ENCODE measurements at places on chromosomes 6 and 20.

DNA sequence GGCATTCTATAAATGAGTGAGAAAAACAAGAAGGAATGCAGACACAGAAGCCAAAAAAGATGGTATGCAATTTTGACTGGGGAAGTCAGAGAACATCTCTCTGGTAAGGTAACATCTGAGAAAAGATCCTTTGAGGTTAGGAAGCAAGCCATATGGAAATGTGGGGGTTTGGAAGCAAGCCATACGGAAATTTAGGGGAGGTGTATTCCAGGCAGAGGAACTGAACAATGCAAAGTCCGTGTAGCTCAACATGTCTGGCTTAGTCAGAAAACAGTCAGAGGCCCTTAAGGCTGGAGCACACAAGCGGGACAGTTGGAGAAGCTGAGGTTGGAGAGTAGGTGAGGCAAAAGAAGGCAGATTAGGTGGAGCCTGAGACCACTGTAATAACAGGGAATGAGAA, 35.3 kb downstream of the RALGAPA2 start:
- DNase-seq: no peak

- no peak for DNase-seq
Measured at GRCh38 chr6:13742961-13743735, 31.5 kb upstream of the RANBP9 start.

- DNase-seq: no peak
Measured at GRCh38 chr6:93433592-93433991, 14.2 kb upstream of the EPHA7 start.

- no peak for DNase-seq
Measured at GRCh38 chr20:53402233-53403005, 191.2 kb downstream of the ZNF217 start.

DNA sequence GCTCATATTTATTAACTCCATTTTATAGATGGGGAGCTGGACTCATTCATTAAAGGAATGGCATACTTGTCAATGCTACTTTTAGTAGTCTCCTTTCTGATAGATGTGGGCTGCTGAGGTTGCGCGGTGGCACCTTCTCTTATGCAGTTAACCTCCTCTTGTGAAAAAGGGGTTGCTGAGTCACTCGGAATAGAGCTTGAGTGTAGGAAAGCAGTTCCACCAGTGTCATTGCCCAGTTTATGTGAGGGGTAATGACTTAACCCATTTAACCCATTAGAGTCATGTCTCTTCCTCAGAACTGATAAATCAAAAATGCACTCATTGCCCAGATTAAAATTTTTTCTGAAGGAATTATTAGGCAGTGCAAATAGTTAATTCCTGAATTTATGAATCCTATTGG, 6.3 kb downstream of the MAPK14 start:
- no peak for DNase-seq

GRCh38 chr6:23282252-23283021, 713.1 kb downstream of the HDGFL1 start:
- no peak for DNase-seq

- DNase-seq: no peak
Measured at GRCh38 chr20:40692240-40693011, 3.4 kb upstream of the MAFB start.

DNA sequence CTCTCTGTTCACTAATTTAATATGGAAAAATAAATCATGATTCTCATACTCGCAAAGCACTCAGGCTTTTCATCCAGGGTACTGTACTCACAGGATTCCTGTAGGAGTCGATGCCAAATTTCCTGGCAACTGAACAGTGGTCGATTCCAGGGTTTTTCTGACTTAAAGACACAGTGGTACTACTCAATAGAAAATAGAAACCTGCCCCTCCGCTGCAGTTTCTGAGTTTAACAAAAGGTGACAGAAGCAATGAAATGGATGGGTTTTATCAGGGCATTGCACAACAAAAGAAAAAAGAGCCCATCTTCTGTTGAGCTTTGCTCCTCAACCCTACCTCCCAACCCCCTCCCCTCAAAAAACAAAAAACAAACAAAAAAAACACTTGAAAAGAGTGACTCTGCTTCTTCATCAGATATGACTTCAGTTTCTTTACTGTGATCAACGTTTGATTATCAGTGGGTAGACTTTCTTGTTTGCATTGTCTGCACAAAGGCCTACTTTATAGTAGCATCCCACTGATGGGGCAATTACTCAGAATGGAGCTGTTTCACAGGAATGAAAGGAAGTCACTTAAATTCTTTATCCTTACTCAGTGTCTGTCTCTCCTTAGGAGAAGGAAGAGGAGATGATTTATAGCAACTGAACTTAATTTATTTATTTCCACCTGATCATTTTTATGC, 96.2 kb upstream of the FOXO3 start:
- DNase-seq: no peak

- DNase-seq: peak; percentile 66
Measured at GRCh38 chr6:26065952-26066380, 21.3 kb upstream of the HFE start.

DNA sequence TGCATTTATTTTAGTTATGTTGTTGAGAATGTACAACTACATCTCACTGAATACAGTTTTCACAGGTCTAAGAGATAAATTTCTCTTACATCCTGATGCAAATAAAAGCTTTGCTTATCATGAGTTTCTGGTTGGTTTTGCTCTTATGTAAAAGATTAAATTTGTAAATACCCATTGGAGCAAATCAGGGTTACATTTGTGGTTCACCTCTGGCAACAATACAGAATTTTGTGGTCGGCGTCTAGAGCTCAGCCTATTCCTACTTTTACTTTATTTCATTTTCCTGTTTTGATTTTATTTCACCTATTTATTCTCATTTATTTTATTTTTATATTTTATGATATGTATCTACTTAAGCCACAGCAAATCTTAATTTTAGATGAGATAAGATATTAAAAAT, 271.9 kb upstream of the MARCKS start:
- DNase-seq: no peak

GRCh38 chr20:38405132-38405531, 30.0 kb downstream of the SNHG17 start:
- DNase-seq: no peak

GRCh38 chr6:72042088-72042487, 155.7 kb downstream of the RIMS1 start:
- no peak for DNase-seq

- DNase-seq: no peak
Measured at GRCh38 chr6:151242420-151242861, 2.7 kb downstream of the AKAP12 start.

DNA sequence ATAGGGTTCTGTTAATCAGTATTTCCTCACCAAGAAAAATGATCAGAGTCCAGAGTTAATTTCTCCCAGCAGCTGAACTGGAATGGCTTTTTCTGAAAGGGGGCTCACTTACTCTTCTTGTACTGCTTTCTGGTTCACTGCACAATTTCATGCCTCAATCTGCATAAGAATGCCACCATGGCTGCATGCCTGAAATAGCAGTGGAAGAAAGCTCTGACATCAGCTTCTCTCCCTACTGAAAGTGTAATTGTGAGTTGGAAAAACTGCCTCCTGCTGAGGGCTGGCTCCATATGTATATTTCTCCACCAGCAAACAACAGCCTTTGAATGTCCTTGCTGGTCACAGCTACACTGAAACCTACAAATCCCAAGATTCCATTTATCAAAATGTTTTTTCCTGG, 1027.2 kb upstream of the GJE1 start:
- no peak for DNase-seq

DNA sequence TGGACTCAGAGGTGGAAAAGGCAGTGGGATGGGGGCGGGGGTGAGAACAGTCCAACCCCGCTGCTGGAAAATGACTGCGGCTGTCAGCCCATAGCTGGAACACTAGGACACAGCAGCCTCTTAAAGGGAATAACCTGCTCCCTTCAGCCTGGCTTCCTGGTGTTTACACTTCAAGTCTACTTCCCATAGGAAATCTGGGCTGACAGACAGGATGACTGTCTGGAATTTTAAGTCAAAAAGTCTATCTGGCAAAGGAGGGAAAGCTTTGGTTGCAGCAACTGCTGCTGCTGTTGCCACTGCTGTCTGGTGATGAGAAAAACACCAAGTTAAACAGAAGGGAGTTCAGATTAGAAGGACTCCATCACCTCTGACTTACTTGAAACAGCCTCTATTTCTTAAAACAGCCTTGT, 44.9 kb downstream of the TNFRSF21 start:
- no peak for DNase-seq

- no peak for DNase-seq
Measured at GRCh38 chr6:139981768-139982181, 607.3 kb upstream of the CITED2 start.

DNA sequence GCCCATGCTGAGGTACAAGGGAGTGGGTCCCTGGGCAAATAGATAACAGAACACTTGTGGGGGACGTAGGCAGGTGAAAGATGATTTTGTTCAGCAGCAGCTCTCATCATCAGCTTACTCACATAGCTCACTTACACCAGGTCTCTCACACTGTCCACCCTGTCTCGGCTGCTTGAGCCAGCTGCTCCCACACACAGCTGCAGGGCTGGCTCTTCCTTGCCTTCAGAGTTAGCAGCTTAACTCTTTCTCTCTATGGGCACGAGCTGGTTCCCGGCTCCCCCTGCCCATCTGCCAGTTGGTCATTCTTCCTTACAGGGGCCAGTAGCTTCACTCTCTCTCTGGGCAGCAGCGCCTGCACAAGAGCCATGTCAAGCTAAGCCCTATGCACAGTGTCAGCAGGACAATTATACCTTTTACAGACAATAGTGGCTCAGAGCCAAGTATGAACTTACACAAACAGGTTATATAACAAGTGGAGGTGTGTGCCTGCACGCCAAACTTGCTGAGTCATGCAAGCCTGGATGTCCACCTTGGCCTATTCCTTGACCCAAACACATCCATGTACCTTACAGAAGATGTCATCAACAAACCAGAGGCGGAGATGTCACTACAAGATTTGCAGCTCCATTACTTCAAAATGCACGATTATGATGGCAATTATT, 18.7 kb downstream of the ZNF391 start:
- no peak for DNase-seq

DNA sequence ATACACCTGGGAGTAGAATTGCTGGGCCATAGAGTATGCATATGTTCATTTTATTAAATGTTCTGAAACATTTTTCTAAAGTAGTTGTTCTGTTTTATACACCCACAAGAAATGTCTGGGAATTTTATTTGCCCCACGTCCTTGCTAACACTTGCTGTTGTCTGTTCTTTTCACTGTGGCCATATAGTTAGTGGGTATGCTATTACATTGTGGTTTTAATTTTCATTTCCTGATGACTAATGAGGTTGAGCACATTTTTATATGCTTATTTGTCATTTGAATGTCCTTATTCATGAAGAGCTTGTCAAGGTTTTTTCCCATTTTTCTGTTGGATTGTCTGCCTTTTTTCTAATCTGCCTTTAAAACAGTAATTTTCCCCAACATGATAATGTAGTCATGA, 41.5 kb upstream of the TGM3 start:
- DNase-seq: no peak

DNA sequence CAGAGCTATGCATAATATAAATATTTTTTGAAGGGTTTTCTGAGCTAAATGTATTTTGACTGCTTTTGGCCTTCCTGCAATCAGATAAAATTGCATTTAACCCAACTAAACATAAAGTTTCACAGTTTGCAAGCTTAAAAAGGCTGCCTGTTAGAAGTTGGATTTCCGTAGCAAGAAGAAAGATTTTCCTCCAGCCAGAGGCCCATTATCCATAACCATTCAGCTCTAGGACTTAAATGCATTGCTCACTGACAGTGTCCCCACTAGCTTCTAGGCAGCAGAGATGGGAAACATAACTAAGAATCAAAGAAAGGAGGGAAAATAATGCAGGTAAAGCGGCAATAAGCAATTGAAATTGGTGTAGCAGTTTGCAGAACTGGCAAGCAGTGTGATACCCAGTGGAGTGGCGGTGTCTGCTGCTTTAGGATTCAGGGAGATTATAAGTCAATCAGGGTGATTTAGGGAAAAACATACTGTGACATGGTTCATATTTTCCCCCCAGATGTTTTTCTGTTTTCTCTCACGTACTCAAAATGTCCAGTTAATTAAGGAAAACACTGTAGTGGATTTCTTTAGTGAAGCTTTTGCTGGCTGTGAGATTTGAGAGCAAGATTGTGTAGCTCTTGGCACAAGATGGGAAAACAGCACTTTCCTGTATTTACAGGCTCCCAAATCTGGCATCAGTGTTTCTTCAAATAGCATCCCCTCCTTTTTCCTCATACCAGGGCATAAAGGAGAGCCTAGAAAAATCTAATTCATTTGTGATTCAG, 69.1 kb downstream of the CTNNBL1 start:
- no peak for DNase-seq

DNA sequence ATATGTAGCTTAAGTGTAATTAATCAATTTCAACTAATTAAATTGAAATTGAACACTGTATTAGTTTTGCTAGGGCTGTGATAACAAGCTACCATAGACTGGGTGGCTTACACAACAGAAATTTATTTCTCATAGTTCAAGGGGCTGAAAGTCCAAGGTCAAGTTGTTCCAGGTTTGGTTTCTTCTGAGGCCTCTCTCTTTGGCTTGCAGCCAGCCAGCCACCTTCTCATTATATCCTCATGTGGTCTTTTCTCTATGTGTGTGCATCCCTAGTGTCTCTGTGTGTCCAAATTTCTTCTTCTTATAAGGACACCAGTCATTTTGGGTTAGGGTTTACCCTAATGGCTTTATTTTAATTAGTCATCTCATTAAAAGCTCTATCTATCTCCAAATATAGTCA, 611.7 kb downstream of the UTRN start:
- no peak for DNase-seq

DNA sequence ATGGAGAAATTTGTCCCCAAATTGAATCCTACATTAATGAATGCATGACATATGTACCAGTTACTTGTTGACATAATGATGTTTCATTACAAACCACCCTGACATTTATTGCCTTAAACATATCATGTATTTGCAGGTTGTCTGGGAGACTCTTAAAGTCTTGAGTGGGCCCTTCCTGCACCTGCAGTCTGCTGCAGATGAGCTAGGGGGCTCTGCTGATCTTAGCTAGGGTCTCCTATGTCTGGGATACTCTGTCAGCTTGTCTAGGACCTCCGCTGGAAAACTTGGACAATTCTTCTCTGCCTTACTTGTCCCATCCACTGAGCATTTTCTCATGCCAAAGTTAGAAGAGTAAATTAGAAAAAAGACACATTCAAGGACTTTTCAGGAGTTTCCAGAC, 581.6 kb downstream of the HAO1 start:
- no peak for DNase-seq

- no peak for DNase-seq
Measured at GRCh38 chr6:132530293-132530974, 7.6 kb upstream of the TAAR9 start.

GRCh38 chr6:158715330-158716311, 65.8 kb downstream of the SYTL3 start:
- no peak for DNase-seq

- no peak for DNase-seq
Measured at GRCh38 chr20:62134735-62135231, 8.4 kb downstream of the PSMA7 start.
